Body of pancreas (tissue), 4 donors: ENCODE measurements at places on chromosomes 12 and 14. TPM values are rescaled to one million over a fixed set of nuclear protein-coding genes. Genes with fewer than 3 reads are reported as not detected.

Gene IRAK3
- total RNA-seq, result 6.2 TPM

Gene HNF1A
- 11.9 TPM for total RNA-seq

- DNase-seq, result peak; percentile 73
Observed at GRCh38 chr14:77301103-77301502, 19.6 kb downstream of the POMT2 start.

DNA sequence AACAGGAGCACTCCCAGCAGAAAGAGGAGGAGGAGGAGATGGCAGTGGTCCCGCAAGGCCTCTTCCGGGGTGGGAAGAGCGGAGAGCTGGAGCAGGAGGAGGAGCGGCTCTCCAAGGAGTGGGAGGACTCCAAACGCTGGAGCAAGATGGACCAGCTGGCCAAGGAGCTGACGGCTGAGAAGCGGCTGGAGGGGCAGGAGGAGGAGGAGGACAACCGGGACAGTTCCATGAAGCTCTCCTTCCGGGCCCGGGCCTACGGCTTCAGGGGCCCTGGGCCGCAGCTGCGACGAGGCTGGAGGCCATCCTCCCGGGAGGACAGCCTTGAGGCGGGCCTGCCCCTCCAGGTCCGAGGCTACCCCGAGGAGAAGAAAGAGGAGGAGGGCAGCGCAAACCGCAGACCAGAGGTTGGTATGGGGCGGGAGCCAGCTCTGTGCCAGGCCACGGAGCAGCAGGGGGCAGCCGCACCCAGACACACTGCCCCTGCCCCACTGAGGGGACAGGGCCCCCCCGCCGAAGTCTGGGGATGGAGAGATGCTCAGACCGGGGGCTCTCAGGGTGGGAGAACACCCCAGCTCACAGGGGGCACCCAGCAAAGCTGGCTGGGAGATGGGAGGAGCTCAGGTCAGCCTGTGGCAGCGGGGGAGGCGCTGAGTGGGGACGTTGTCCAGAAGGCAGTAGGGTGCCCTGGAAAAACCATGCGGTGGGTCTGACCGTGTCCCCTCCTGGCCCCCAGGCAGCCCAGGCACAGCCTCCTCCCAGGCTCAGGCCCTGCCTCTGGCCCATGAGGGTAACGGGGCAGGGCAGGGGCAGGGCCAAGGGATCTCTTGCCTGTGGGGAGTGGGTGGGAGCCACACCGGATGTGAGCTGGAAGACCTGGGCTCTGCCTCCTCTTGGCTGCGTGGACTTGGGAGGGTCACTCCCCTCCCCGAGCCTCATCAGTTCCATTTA is 9.8 kb downstream of the CHGA start:
- no peak for DNase-seq

- no peak for DNase-seq
Observed at GRCh38 chr12:60266381-60266852, 670.6 kb downstream of the SLC16A7 start.
